K562 (cell line): ENCODE measurements at places on chromosomes 2 and 18. TPM values are rescaled to one million over a fixed set of nuclear protein-coding genes. Genes with fewer than 3 reads are reported as not detected.

DNA sequence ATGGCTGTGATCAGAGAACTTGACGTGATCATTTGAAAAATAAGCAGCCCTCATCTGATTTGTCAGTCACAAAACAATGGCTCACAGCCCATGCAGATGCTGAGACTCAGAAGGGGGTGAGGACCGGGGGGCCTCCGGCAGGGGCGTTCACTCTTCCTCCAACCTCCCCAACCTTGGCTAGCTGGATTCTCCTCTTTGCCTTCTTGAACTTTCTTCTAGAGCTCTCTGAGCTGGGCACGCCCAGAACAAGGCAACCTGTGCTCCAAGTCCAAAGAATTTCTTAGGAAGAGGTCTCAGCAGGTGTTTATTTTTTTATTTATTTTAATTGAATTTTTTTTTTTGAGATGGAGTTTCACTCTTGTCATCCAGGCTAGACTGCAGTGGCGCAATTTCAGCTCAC is 16.4 kb downstream of the EDAR start:
- no peak for DNase-seq

Gene TGFBRAP1
- total RNA-seq = 18.0 and 19.6 TPM in 2 replicates

DNA sequence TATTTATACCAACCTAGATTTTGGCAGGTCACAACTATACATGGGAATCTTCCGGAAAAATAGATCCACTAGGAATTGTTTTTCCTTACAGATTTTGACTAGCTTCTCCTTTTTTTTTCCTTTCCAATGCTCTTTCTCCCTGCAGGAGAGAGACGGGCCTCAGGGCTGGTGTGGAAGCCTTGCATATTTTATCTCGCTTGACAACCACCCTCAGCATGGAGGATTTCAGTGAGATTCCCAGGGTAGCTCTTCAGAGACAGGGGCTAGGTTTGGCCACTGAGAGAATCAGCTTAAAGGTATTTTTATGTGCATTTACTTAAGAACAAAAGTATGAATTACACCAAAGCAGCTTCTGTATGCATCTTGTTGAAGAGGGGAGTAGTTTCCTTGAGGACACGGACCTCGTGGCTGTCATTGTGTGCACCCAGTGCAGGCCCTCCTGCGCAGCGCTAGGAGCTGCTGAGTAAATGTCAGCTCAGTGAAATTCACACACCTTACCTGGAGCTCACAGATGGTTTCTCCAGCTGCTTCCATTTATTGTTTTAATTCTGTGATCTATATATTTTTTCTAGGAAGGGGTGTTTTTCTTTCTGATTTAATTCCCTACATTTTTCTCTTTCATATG is 54.4 kb downstream of the TRAPPC12 start:
- DNase-seq = no peak

Gene NR4A2
- total RNA-seq = 5.1 and 5.6 TPM in 2 replicates
